ENCODE measurements at places on chromosomes 6 and 20.

- DNase-seq = no peak
These were observed 170.6 kb downstream of the PHACTR1 start for GRCh38 chr6:12886961-12887775.

DNA sequence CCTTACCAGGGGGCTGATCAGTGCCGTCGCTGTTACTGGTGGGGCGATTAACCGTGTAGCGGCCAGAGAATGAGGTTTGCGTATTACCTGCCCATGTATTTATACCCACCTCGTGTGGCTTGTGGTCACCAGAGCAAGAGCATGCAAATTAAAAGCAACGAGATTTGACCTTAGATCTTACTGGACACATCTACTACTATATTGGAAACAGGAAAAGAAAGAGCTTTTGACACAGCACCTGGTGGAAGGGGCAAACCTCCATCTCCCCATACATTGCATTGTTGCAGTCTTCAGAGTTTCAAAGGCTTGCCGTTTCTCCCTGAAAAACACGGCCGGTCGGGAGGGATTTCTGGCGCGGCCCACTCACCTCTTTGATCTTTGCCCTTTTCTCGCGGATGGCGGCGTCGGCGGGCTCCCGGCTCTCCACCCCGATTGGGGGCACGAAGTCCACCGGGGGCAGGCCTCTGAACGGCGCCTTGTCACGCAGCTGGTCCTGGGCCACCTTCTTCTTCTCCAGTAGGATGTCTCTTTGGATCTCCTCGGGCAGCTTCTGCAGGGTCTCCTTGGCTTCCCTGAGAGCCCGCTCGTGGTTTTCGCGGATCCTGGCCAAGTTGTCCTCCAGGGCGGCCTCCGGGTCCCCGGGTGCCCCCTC is 1.3 kb downstream of the MAN1A1 start:
- no peak for DNase-seq

DNA sequence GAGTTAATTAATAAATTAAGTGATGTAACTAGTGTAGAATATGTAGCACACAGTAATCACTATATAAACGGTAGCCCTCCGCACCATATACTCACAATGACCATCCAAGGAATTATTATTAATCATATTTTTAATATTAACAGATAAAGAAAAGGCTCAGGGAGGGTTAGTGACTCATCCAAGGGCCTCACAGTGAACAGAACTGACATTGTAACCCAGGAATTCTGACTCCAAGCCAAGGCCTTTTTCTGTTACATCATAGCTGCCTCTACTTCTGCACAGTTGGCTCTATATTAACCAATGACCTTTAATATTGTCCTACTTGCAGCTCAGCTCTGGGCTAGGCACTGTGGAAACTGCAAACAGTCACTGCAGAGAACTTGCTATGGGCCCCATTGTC is 117.5 kb upstream of the SIRPG start:
- DNase-seq = no peak

- no peak for DNase-seq
These were observed 6.4 kb downstream of the VNN2 start for GRCh38 chr6:132751306-132751705.

- no peak for DNase-seq
These were observed 458.3 kb downstream of the MMUT start for GRCh38 chr6:49004801-49005200.

- no peak for DNase-seq
These were observed 30.4 kb downstream of the RPP40 start for GRCh38 chr6:4973415-4973814.

- DNase-seq = no peak
These were observed 61.5 kb downstream of the RREB1 start for GRCh38 chr6:7169296-7169721.

- no peak for DNase-seq
These were observed 152.3 kb upstream of the JAG1 start for GRCh38 chr20:10826111-10826510.

GRCh38 chr6:96075826-96076225 is 60.1 kb downstream of the FUT9 start:
- DNase-seq = no peak

GRCh38 chr6:142842418-142843261 is 102.3 kb downstream of the HIVEP2 start:
- DNase-seq = no peak

GRCh38 chr6:152401978-152402377 is 235.2 kb downstream of the SYNE1 start:
- no peak for DNase-seq

GRCh38 chr6:32890831-32891230 is 36.8 kb downstream of the PSMB9 start:
- DNase-seq = no peak

GRCh38 chr20:37096415-37097041 is 731 bp upstream of the RBL1 start:
- peak; percentile 42 for DNase-seq

- DNase-seq = no peak
These were observed 18.6 kb downstream of the SLC9A8 start for GRCh38 chr20:49831022-49831769.

GRCh38 chr6:131867744-131868143 is 59.9 kb downstream of the ENPP1 start:
- DNase-seq = no peak

- DNase-seq = peak; percentile 36
These were observed 54.6 kb downstream of the PCSK2 start for GRCh38 chr20:17281478-17281877.

- no peak for DNase-seq
These were observed 36.7 kb downstream of the SRC start for GRCh38 chr20:37382482-37383120.

DNA sequence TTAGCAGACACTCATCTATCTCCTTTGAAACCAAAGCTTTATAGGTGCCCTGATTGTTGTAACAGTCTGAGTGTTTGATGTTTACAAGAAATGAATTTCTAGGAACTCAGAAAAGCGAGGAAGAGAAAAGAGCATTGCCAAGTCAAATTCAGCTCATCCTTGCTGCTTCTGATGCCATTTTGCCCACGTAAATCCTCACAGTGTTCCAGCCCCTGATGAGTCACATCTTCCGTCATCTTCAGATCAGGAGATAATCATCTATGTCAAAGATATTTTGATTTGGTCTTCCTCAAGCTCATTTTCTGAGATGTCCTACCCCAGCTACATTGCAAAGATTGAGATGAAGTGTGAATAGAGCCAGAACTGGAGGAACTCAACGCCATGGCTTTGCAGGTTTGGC is 426.2 kb downstream of the BMP2 start:
- DNase-seq = no peak

GRCh38 chr20:2751878-2752566 is 48.4 kb downstream of the CPXM1 start:
- no peak for DNase-seq

DNA sequence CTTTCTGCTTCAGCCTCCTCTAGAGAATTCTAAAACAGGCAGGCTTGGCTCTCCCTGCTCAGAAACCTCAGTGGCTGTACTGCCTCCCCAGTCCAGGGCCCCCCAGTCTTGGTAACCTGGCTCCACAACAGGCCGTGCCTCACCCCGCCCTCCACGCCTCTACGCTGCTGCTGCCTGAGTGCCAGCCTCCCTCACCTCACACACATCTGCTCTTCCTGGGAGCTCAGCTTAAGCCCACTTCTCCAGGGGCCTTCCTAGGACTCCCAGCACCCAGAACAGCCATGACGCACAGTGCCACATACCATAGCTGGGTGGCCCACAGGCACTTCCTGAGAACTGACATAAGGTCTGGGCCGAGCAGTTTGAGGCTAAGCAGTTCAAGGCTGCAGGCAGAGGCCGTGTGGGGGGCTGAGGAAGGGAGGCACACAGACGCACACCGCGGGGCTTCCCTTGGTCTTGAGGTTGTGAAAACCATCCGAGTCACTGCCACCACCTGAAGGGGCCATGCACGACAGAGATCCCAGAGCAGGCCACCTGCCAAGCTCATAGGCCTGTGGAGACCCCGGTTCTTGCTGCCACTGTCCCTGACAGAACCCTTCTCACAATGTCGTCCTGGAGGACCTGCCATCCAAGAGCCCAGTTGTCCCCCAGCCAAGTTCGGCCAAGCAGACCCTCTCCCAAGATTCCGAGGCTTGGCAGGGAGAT is 42.6 kb downstream of the DSTN start:
- DNase-seq = peak; percentile 72

- DNase-seq = peak; percentile 60
These were observed 86.6 kb downstream of the SLC16A10 start for GRCh38 chr6:111173946-111174345.

DNA sequence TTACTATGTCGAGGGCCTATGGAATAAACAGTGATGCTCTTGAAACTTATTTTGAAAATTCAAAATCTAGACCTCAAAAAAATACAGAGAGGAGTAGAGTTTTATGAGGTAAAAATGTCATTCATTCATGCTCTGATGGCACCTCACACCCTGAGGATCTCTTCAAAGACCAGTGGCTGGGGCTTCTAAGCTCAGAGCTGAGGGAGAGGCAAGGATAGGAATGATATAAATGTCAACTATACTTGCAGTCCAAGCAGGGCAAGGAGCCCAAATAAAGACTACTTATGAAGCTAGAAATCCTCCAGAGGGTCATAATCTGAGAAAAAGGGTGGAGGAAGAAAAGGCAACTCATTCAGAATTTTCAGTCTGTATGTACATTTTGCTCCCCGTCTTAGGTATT is 136.7 kb upstream of the CARMIL1 start:
- no peak for DNase-seq

GRCh38 chr20:11569163-11569562 is 348.5 kb upstream of the BTBD3 start:
- peak; percentile 6 for DNase-seq

GRCh38 chr6:120786682-120787081 is 547.6 kb downstream of the TBC1D32 start:
- no peak for DNase-seq

DNA sequence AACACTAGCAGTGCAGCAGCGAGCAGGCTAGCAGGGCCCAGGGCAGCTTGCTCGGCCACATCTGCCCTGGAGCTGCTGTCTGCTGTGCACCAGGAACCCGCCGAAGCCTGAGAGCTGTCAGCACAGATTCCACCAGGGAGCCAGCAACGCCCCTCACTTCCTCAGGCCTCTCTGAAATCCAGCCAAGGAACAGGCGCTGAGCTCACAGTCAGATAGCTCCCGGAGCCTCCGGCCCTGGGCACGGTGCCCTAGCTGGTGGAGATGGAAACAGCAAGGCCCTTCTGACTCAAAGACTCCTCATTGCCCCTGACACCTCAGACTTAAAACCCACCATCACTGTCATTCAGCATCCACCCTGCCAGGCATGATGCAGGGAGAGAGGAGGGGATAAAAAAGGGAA is 839.4 kb downstream of the MAFB start:
- no peak for DNase-seq

DNA sequence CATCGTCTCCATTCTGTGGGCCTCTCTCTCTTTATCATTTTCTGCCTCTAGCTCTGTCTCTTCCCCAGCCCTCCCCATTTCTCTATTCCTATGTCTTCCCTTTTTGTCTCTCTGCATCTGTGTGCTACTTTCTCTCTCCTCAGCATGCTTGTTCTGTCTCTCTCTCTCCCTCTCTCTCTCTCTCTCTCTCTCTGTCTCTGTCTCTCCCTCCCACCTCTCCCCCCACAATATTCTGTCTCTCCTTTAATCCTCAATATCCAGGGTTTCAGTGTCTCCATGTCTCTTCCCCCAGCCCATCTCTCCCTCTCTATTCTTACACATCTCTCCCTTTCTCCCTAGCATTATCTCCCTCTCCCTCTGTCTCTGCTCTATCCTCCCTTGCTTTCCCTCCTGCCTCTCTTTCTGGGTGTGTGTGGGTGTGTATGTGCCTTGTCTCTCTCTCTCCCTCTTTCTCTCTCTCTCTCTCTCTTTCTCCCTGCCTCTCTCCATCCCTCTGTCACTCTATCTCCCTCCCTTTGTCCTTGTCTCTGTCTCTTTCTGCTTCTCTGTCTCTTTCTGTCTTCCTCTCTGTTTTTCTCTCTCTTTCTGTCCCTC is 76.9 kb upstream of the SIRPA start:
- no peak for DNase-seq

DNA sequence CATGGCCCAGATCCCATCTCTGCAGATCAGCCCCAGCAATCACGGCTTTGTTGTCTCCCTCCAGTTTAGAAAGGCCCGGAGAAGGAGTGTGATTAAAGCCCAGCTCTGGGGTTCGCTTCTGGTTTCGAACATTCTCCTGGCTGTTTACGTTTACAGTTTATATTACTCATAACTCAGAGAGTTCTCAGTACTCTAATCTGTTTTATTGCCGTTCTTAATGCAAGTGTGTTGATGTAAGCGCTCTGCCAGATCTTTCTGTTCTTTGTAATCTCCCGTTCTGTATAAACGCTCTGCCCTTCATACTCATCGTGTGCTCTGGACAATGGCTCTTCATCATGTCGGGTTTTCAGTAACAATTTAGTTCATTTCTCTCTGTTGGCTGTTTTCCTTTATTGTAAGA is 118.0 kb upstream of the PRND start:
- no peak for DNase-seq

- DNase-seq = no peak
These were observed 219.6 kb downstream of the CD83 start for GRCh38 chr6:14337152-14337551.

DNA sequence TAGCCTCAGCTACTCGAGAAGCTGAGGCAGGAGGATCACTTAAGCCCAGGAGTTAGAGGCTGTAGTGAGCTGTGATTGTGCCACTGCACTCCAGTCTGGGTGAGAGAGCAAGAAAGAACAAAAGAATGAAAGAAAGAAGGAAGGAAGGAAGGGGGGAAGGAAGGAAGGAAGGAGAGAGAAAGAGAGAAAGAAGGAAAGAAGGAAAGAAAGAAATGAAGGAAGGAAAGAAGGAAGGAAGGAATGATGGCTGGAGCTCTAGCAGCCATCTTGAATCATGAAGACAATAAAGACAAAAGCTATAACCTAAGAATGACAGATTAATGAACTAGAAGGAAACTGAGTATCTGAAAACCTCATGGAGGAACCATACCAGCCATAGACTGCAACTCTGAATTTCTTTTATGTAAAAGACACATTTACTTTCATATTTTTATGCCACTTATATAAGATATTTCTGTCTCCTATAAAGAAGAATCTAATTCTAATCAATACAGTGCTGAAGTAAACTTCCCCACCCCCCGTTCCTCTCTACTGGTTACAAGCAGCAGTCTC is 522.3 kb upstream of the JARID2 start:
- DNase-seq = no peak

DNA sequence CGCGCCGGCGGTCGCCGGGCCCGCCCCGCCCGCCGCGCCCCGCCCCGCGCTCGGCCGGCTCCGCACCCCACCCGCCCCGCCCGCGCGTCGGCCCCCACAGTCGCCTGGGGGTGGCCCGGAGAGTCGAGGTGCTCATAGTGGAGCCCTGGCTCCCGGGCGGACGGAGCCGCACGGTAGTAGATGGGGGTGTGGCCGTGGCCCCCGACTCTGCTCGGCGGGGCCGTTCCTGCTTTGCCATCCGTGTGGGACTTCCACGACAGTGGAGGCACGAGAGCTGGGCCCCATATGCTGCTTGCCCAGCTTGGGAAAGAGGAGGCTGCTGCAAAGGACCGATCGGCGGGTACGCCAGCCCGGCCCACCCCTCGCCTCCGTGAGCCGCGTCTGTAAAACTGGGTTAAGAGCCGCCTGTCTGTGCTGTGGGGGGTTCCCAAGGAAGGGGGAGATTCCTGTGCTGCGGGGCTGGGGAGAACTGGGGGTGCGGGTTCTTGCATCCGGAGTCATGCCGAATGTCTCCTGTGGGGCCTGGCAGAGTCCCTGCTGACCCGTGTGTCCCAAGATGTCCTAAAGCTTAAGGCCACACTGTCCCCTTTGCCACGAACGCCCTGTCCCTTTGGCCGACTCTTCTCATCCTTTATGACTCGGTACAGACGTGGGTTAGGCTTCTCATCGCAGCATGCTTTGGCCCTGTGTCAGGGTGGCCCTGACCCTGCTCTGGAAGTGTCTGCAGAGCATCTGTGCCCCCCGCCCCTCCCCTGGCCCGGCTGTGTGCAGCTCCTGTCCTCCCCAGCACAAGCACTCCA is at the start of gene OPRL1:
TSS of gene OPRL1 (plus strand) at position 70 of the 800 bp plus-strand sequence. CDS start 12,639 bp downstream, outside the sequence.
- no peak for DNase-seq

Measured in Jurkat, Clone E6-1 (cell line).